CD14-positive monocyte (primary cell): ENCODE measurements at places on chromosomes 2 and 18.

- DNase-seq = no peak
Measured at GRCh38 chr2:164792316-164793170, 49.1 kb downstream of the COBLL1 start.

DNA sequence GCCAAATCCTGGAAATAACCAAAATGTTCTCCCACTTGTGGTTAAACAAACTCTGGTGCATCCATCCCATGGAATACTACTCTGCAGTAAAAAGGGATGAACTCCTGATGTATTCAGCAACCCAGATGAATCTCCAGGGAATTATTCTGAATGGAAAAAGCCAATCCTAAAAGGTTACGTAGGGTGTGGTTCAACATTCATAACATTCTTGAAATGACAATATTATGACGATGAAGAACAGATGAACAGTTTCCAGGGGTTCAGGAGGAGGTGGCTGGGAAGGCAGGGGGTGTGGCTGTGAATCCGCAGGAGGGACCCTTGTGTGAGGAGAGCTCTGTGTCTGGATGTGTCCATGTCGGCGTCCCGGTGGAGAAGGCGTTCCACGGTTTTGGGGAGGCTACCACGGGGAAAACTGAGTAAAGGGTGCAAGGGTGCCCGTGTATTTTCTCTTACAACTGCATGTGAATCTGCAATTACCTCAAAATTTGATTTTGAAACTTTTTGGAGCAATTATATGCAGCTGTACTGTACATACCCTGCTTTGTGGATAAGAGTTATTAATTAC, 47.3 kb downstream of the KCNG2 start:
- DNase-seq = no peak

- DNase-seq = peak; percentile 87
Measured at GRCh38 chr2:8058652-8059051, 623.2 kb upstream of the ID2 start.

- peak; percentile 25 for DNase-seq
Measured at GRCh38 chr2:7437716-7438632, 520.8 kb downstream of the RNF144A start.

- no peak for DNase-seq
Measured at GRCh38 chr18:45540125-45540524, 75.2 kb upstream of the SLC14A2 start.

DNA sequence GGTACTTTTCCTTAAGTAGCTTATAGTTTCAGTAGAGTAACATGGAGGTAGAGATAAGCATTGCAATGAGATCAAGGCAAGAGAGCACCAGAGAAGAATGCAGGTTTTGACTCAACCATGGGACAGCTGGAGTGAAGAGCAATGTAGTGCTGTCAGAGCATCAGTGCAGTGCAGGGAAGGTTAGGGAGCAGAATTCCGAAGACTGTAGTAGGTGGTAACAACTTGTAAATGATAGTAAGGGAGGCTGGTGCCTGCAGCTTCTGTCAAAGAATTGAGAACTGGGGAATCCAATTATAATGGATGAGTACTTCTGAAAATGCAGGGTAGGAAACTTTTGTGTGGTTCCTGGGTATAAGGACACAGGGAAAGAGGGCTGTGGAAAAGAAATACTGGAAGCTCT, 183.2 kb downstream of the KCNS3 start:
- DNase-seq = no peak

GRCh38 chr2:180122874-180123273, 115.8 kb upstream of the CWC22 start:
- DNase-seq = no peak

DNA sequence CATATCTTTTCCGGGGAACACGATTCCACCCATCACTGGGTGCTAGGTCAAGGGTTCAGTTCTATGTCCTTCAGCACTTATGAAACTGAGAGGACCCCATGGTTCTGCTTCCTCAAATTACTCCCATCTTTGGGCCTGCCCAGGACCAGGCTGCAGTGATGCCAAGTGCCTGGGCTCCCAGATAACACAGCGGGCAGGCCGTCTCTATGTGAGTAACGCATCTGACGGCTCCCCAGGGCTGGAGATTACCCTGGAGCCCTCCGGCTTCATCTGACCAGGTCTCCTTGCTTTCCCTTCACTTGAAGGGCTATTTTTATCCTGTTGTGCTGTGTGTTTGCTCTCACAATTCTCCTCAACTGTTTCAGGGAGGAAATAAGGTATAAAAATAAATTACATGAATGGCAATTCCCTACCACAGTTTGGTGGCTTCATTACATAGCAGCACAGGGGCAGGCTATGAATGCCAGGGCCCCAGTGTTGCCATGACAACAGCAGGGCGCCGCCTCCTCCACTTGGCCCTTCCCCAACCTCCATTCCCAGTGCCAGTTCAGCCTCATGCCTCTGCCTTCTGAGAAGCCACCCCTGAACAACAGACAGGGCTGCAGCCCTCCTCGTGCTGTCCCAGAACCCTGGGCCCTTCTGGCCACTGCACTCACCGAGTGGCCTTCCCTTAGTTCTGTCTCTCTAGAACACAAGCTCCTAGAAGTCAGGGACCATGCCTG, 25.4 kb upstream of the TMEM131 start:
- DNase-seq = no peak
